ENCODE measurements at places on chromosomes 1 and 21. TPM values are rescaled to one million over a fixed set of nuclear protein-coding genes. Genes with fewer than 3 reads are reported as not detected.

TMCO1 gene
- 39.5 TPM for total RNA-seq

PTPN7 gene
- total RNA-seq, result 1.7 TPM

ARHGAP30 gene
- 14.1 TPM for total RNA-seq

COG2 gene
- 22.6 TPM for total RNA-seq

PTGFR gene
- 2.9 TPM for total RNA-seq

AP4B1 gene
- 13.7 TPM for total RNA-seq

HSD11B1 gene
- total RNA-seq, result 5.0 TPM

GRCh38 chr1:15947382-15948090 lies 28.4 kb downstream of the ZBTB17 start:
- no peak for DNase-seq
- peak overlapping the region; percentile 95 for H3K27ac ChIP-seq
- H3K36me3 ChIP-seq, result peaks cover 57% of the 10 kb centered on the region
- peaks cover 50% of the 10 kb centered on the region for H3K4me1 ChIP-seq
- no peaks in the 10 kb centered on the region for H3K27me3 ChIP-seq

DNA sequence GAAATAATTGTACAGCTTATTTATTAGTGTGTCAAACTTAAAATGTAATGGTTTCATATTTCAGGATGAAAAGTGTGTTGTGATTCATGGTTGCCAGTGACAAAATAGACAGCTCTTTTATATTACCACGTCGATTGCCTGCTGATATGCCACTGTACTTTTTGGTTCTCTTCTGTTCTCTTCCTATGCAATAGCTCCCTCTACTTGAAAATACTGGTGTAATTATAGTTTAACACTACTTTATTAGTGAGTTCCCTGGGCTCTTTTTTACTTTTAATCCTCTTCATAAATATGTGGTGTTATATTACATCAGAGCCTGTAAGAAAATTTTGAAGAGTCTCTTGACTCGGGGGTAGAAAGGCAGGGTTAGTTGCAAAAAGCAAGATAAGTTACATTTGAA lies 111.3 kb downstream of the PATJ start:
- H3K27me3 ChIP-seq, result no peaks in the 10 kb centered on the region
- H3K27ac ChIP-seq, result no peak overlapping the region
- DNase-seq, result no peak
- H3K36me3 ChIP-seq, result peaks cover 28% of the 10 kb centered on the region
- no peak overlapping the region for H3K4me3 ChIP-seq

DNA sequence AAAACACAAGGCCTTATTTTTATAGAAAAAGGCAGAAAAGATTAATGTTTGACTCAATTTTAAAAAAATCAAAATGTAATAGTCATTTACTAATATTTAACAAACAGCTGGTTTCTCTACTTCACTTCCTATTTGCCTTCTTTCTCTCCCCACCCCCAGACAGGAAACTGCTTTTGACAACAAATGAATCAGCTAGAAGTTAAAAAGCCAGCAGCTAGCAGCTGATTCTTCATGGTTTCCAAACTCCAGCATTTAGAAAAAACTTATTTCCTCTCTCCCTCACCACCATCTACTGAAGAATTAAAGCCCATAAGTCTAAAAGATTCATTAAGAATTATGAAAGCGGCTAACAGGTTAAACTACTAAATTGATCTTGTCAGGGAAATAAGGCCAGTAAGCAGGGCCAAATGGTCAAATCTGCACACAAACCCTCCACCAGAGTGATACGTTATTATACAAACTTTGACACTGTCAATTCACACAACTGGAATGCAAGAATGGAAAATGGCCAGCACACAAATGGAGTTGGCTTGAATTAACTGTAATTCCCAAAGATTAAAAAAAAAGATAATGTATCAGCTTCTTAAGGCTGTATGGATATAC lies 4.0 kb downstream of the WDR26 start:
- no peaks in the 10 kb centered on the region for H3K36me3 ChIP-seq
- H3K4me3 ChIP-seq, result peak overlapping the region; percentile 98
- H3K4me1 ChIP-seq, result peaks cover 69% of the 10 kb centered on the region
- no peak for DNase-seq
- peak overlapping the region; percentile 49 for H3K27ac ChIP-seq

DNA sequence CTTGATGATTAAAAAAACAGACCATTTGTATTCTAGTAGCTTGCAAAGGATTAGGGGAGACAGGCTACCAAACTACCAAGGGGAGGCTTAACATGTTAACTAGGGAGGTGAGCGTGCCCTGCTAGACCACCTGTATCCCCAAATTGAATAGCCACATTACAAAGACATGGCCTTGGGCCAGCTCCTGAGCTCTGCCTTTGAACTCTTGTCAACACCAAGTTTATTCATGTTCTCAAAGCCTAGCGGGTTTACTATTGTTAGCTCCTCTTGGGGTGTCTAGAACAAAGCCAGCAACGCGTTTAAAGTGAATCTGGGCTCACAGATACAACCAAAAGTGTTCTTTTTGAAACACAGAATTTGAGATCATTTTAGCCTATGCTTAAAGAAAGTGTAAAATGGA lies 36.3 kb downstream of the SMYD2 start:
- H3K4me1 ChIP-seq, result no peaks in the 10 kb centered on the region
- no peak for DNase-seq

- no peak for DNase-seq
- no peak overlapping the region for H3K4me3 ChIP-seq
- H3K27ac ChIP-seq, result no peak overlapping the region
- H3K4me1 ChIP-seq, result no peaks in the 10 kb centered on the region
Measured at GRCh38 chr1:209379280-209379679, 204.2 kb upstream of the CAMK1G start.

DNA sequence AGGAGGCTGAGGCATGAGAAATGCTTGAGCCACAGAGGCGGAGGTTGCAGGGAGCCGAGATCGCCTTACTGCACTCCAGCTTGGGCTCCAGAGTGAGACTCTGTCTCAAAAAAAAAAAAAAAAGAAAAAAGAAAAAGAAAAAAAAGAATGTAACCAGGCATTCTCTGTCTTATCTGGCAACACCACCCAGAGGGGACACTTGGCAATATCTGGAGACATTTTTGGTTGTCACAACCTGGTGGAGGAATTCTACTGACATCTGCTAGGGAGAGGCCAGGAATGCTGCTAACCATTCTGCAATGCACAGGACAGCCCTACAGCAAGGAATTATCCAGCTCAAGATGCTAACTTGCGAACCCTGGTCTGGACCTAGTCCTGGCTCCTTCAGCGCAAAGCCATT lies 2.3 kb upstream of the CNR2 start:
- no peaks in the 10 kb centered on the region for H3K36me3 ChIP-seq
- H3K4me1 ChIP-seq, result peaks cover 12% of the 10 kb centered on the region
- no peak for DNase-seq
- H3K27me3 ChIP-seq, result no peaks in the 10 kb centered on the region

DNA sequence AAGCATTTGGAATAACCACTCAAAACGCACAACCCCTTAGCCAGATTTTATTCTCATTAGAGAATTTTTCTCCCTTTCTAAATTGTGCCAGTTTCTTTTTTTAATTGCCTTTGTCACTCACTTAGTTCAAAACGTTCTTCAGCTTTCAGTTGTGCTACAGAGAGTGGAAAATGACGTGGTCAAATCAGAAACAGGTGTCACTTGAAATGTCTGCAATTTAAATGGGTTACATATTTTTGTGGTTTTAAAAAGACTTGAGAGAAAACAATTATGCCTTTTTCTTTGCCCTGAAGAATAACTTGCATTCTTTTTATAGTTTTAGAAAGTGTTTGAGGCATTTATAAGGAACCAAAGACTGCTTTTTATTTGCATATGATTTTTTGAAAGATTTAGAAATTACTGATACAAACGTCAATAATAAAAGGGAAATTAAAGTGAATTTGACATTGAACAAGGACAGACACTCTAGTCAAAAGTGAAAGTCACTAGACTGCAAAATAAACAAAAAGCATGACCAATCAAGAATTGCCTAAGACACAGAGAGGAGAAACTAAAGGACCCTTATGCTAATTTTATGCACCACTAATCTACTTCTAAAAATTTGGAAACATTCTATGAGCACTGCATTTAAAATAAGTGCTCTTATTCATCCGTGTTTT lies 191.0 kb downstream of the TPR start:
- H3K4me1 ChIP-seq, result peaks cover 6% of the 10 kb centered on the region
- H3K4me3 ChIP-seq, result no peak overlapping the region
- no peak for DNase-seq
- no peaks in the 10 kb centered on the region for H3K36me3 ChIP-seq
- no peak overlapping the region for H3K27ac ChIP-seq
- H3K27me3 ChIP-seq, result no peaks in the 10 kb centered on the region

DNA sequence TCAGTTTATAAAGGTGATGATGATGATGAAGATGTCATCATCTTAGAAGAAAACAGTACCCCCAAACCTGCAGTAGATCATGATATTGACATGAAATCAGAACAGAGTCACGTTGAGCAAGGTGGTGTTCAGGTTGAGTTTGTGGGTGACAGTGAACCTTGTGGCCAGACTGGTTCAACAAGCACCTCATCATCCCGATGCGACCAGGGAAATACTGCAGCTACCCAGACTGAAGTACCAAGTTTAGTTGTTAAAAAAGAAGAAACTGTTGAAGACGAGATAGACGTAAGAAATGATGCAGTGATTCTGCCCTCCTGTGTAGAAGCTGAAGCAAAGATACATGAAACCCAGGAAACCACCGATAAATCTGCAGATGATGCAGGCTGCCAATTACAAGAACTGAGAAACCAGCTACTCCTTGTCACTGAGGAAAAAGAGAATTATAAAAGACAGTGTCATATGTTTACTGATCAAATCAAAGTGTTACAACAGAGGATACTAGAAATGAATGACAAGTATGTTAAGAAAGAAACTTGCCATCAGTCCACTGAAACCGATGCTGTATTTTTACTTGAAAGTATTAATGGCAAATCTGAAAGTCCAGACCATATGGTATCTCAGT lies 16.0 kb upstream of the CHAF1B start:
- no peak overlapping the region for H3K27ac ChIP-seq
- DNase-seq, result no peak
- H3K4me1 ChIP-seq, result no peaks in the 10 kb centered on the region
- H3K36me3 ChIP-seq, result peaks cover 99% of the 10 kb centered on the region

DNA sequence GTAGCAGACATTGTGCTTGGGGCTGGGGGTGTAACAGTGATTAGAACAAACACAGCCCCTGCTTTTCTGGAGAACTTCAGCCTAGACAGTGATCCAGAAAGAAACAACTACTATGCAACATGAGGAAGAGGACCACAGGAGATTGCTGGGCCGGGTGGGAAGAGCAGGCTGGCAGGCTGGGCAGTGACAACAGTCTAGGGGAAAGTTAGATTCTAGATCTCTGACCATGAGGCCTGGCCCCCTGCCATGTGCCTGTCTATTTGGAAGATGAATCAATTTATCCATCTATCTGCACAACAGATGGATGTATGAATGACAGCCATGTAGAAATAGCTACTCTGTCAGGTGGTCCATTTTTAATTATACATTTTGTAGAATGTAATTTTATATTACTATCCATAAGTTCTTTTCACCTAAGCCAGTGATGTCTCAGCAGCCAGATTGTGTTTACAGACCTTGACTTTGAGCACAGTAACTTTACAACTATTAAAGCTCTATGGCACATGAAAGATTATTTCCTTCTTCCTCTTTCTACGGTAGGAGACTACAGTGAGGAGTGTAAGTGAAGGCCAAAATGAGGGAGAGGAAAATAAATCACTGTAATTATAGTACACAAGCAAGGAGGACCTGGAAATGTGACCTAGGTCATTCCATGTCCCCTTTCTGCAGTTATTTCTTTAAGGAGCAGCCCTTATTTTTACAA lies 15.5 kb downstream of the CLIC6 start:
- H3K4me3 ChIP-seq, result no peak overlapping the region
- no peaks in the 10 kb centered on the region for H3K36me3 ChIP-seq
- no peaks in the 10 kb centered on the region for H3K27me3 ChIP-seq
- no peak for DNase-seq
- no peaks in the 10 kb centered on the region for H3K4me1 ChIP-seq
- H3K27ac ChIP-seq, result no peak overlapping the region

DNA sequence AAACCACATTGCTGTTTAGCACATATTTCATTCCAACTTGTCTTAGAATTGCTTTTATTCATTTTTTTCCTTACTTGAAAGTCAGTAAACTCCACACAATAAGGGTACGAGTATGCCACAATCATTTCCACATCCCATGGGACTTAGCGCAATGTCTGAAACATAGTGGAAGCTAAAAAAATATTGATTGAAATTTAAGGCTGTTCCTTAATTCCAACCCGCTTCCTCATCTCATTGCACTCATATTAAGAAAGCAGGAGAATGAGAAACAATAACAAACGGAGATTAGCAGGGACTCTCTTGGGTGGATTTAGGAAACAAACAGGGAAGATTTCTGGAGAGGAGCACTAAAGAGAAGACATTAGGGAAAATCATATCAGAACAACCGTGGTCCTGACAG lies 39.3 kb upstream of the RGS4 start:
- H3K27ac ChIP-seq, result no peak overlapping the region
- H3K4me1 ChIP-seq, result no peaks in the 10 kb centered on the region
- no peak overlapping the region for H3K4me3 ChIP-seq
- no peak for DNase-seq
- no peaks in the 10 kb centered on the region for H3K36me3 ChIP-seq

- no peak for DNase-seq
- no peak overlapping the region for H3K4me3 ChIP-seq
- H3K27me3 ChIP-seq, result no peaks in the 10 kb centered on the region
- peaks cover 24% of the 10 kb centered on the region for H3K4me1 ChIP-seq
Measured at GRCh38 chr1:225525377-225525776, 97.5 kb upstream of the LBR start.

DNA sequence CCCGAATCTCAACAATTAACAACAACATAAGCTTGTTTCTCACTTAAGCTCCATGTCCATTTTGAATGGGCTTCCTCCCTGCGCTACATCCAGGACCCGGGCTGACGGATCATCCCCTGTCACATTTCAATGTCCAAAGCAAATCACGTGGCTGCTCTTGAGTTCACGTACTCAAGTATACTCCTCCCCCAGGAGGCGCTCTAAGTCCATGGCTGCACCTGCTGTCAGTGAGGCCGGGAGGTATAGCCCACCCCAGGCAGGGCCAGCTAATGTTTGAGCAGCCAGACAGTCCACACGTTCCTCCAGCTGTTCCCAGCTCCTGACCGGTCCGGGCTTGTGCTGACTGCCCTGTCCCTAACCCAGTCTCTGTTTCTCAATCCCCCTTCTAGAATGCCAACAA lies 220.8 kb downstream of the SLC35F3 start:
- no peaks in the 10 kb centered on the region for H3K36me3 ChIP-seq
- DNase-seq, result peak; percentile 74
- no peaks in the 10 kb centered on the region for H3K27me3 ChIP-seq
- H3K4me1 ChIP-seq, result no peaks in the 10 kb centered on the region

DNA sequence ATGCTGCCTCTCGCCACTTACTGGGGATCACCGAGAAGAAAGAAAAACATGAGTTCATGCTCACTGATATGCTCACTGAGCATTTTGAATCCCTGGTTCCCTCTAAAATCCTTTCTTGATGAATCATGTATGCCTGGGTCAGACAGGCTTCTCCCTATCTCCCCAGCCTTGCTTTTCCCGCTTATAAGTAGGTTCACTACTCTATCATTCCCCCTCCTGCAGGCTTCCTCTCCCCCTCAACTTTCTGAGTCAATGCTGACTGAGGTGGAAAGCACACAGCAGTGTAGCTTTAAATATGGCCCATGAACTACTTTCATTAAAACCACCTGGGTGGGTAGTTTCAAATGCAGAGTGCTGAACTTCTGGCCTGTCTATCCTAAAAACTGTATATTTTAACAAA lies 41.7 kb downstream of the FMO4 start:
- H3K4me3 ChIP-seq, result no peak overlapping the region
- no peaks in the 10 kb centered on the region for H3K4me1 ChIP-seq
- H3K27me3 ChIP-seq, result peaks cover 6% of the 10 kb centered on the region
- DNase-seq, result no peak
- no peak overlapping the region for H3K27ac ChIP-seq

GRCh38 chr1:85258536-85259117 lies 835 bp downstream of the C1orf52 start:
- H3K27me3 ChIP-seq, result no peaks in the 10 kb centered on the region
- no peaks in the 10 kb centered on the region for H3K36me3 ChIP-seq
- peak overlapping the region; percentile 91 for H3K27ac ChIP-seq
- peaks cover 59% of the 10 kb centered on the region for H3K4me1 ChIP-seq
- DNase-seq, result no peak

Data from esophagus muscularis mucosa (tissue), 4 donors.